ENCODE measurements at places on chromosomes 2 and 18.

GRCh38 chr2:157748371-157749142 lies 119.9 kb upstream of the ACVR1C start:
- no peak for DNase-seq

- no peak for DNase-seq
These were observed 103.1 kb downstream of the GPD2 start for GRCh38 chr2:156539086-156539860.

- no peak for DNase-seq
These were observed 5.8 kb upstream of the NT5DC4 start for GRCh38 chr2:112714836-112715631.

DNA sequence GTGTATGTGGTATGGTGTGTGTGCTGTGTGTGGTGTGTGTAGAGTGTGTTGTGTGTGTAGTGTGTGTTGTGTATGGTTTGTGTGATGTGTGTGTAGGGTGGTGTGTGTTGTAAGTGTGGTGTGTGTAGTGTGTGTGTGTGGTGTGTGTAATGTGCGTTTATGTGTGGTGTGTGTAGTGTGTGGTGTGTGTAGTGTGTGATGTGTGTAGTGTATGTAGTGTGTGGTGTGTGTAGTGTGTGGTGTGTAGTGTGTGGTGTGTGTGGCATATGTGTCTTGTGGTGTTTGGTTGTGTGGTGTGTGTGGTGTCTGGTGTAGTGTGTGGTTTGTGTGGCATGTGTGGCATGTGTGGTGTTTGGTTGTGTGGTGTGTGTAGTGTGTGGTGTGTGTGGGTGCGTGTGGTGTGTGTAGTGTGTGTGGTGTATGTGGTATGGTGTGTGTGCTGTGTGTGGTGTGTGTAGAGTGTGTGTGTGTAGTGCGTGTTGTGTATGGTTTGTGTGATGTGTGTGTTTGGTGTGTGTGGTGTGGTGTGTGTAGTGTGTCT lies 4.0 kb upstream of the RTP5 start:
- no peak for DNase-seq

GRCh38 chr2:207224381-207224780 lies 58.6 kb upstream of the KLF7 start:
- no peak for DNase-seq

GRCh38 chr2:201847481-201847880 lies 41.1 kb downstream of the CDK15 start:
- DNase-seq = no peak

DNA sequence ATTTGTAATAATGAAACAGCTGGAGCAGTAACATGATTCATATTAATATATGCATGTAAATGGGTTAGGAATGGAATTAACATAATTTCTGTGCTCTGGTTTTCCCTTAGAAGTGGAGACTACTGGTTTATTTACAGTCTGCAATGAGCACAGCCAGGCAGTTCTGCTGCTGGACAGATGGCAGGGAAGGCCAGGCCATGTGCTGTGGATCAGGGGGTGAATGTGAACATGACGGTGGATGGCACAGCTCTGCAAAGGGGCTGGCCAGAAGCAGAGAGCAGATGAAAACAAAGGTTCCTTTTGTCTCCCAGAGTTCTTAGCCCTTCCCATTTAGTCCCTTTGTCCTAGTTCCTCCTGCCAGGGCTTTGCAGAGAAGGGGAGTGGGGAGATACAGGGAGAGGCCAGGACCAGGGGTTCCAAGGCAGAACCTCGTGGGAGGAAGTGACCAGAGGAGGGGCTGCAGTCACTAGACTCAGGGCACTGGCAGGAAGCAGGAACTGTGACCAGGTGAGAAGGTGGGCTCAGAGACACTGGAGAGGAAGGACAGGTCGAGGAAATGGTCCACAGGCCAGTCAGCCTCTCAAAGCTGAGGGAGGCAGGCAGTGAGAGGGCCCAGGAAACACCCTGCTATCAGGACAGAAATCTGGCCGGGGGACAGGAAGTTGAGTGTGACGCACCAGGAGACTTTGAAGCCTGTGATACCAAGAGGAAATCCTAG lies 112.9 kb upstream of the ATP8B1 start:
- peak; percentile 72 for DNase-seq

GRCh38 chr2:145157741-145158591 lies 638.0 kb upstream of the ZEB2 start:
- DNase-seq = no peak

DNA sequence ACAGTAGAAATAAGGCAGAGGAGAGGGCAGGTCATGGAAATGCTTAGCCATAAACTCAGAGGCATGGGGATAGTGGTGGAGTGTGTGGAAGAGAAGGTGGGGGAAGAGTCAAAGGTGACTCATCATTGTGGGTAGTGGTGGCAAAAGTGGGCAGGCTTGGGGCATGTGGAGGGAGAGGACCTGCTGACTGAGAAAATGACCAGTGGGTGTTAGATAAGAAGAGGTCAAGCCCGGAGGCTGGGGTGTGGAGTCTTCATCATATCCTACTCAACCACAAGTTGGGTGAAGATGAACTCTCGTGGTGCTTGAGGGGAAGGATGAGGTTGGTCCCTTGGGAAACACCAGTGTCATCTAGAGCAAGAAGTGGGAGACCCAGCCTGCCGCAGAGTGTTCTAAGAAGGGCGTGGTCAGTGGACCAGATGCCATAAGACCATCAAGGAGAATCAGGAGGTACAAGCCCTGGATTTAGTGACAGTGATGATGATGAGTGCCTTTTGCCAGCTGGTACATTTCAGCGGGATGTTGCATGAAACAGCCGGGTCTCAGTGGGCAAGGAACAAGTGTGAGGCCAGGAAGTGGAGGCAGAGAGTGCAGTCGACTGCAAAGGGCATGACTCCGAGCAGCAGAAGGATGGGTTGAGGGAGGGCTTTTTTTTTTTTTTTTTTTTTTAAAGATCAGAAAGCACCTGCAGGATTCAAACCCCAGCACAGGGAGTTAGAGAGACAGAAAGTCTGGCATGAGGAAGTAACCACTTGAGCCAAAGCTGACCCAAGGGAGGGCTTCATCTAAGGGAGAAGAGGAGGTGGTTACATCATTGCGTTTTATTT lies 122.6 kb upstream of the SPRED2 start:
- no peak for DNase-seq

DNA sequence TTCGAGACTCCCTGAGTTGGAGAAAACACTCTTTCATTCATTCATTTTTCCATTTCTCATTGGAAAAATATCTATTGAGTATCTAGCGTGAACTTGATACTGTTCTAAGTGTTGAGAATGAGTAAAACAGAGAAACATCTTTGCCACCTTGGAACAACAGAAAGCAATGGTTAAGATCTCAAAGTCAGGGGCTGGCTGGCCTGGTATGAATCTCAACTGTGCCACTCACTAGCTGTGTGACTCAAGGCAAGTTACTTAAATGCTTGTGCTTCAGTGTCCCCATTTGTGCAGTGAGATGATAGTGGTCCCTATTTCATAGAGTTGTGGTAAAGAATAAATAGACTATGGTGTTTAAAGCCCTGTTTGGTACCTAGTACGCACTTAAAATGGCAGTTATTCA lies 415.2 kb downstream of the NBAS start:
- DNase-seq = no peak

DNA sequence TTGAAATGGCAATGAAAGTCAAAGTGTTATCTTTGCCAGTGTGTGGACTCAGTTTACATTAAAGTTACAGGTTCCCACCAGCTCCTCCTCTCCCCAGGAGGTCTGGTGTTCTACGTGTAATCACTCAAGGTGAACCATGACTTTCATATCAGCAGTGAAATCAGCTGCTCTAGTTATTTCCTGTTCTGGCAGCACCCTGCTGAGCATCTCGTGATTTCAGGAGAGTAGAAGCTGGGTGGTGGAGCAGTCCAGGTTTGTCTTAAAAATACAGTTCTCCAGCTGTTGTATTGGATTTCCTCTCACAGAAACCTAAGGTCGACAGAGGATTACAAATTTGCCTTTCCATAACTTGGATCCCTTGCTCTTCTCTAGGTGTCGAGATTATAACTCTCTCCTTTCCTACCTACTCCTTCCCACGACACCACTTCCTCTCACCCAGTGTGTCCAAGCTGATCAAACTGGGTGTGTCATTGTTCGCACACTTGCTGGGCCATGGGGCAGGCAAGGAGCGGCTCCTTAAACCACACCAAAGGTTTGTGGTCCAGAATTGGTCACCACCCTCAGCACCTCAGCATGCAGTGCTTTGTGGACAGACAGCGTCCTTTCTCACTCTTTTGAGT lies 13.0 kb upstream of the ARHGAP25 start:
- no peak for DNase-seq

- no peak for DNase-seq
These were observed 37.2 kb downstream of the PRKCE start for GRCh38 chr2:45688479-45689298.

DNA sequence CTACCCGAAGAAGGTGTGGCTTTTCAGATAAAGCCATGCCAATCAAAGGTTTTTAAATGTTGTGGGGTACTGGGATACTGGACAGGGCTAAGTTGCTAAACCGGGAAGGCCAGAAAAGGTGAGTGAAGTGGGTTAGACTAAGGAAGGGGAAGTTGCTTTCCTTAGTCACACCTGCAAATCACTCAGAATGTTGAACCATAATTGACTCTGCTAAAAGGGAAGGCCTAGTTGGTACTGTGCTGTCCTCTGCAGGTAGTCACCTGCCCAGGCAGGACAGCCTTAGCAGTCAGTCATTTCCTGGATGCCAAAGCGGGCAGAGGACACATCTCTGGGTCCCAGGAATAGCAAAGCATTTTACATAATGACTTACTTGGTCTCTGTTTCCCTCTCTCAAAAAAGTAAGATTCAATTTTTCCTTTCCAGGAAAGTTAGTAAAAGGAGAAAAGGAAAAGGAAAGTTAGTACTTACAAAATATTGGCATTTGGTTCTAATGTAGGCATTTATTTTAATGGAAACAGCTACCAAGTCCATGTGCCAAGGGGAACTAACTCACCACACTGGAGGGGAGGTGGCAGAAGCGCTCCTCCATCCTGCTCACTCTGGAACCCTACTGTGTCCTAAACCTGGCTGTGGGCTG lies 60.3 kb downstream of the RFTN2 start:
- peak; percentile 13 for DNase-seq

- DNase-seq = no peak
These were observed 78.5 kb upstream of the HK2 start for GRCh38 chr2:74755386-74755785.

DNA sequence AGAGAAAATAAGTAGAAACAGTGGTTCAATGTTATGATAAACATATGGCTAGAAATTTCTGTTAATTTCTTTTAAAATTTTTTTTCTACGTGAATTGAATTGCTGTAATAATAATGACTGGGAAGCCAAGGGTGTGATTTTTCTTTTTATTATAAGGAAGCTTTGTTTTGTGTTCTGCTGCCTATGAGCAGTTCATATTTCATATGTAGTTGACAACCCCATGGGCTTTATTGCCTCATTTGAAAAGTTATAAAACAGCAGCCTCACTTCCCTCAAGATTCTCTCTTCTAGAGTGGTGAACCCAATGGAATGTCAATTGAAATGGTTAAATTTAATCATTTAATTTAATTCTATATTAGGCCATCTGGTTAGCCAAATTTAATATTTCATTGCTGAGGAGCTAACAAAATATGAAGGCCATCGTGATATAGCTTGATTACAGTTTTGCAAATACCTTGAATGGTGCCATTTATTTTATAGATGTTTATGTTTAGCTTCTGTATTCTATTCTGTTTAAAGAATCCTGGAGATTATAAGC lies 72.6 kb upstream of the DOCK10 start:
- DNase-seq = no peak

GRCh38 chr2:182426082-182426917 lies 536 bp downstream of the PDE1A start:
- no peak for DNase-seq

DNA sequence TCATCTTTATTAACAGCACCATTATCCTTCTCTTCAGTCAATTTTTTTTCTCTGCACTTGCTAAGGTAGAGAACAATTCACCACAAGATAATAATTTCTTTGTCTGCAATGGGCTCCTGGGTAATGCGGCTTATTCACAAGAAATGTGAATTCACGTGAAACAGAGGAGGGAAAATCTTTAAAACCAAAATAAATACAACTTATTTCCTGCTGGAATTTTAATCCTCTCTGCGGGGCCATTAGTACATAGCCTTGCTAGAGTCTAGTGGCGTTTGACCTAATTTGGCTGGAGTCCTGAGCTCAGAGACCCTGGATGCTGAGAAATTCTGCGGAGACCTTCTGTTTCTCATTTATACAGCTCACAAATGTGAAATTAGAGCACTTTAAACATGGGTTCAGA lies 319.3 kb upstream of the MMADHC start:
- no peak for DNase-seq

- peak; percentile 70 for DNase-seq
These were observed 60.3 kb upstream of the AGPS start for GRCh38 chr2:177332026-177332991.

DNA sequence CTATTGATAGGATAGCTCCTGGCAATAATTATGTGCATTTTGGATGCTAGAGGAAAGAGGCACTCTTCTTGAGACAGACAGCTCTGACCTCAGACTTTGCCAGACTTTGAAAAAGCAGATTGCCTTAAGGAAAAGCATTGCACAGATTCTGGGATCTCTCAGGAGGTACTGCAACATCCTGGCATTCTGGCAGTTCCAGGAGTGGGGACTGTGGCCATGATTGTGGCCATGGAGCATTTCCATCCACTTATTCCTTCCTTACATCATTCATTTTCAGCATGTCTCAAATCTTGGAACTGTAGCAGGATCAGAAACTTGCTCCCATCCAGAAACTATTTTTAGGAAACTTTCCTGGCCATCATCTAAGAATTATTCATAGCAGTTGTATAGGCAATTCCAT lies 144.9 kb upstream of the FOSL2 start:
- DNase-seq = no peak

DNA sequence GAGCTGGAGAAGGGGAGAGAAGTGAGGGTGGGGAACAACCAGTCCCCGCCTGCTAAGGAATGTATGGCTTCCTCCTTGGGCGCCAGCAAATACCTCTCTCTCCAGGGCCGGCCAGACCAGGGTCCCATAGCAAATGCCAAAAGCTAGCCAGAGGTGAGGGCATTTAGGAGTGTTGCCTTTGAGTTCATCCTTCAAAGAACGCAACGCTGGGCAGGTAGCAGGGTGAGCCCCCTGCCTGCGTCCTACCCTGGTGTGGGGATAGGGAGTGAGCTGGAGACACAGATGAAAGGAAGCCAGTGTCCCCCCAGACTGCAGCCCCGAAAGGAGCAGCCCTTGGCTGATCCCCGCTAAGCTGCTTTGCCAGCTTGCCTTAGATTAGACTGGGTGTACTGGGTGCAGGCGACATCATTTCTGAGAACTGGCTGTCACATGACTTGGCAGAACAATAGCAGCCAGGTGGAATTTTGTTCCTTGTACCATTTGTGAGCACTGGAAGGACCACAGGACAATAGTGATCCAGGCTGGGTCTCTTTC lies 40.4 kb downstream of the KLHL29 start:
- no peak for DNase-seq

GRCh38 chr18:13471971-13472628 lies 253.5 kb downstream of the LDLRAD4 start:
- no peak for DNase-seq

GRCh38 chr2:232454630-232455029 lies 1.3 kb upstream of the ALPI start:
- DNase-seq = no peak
